ENCODE measurements at places on chromosomes 6 and 20. TPM values are rescaled to one million over a fixed set of nuclear protein-coding genes. Genes with fewer than 3 reads are reported as not detected.

GRCh38 chr6:90463359-90463758 lies 123.5 kb downstream of the MAP3K7 start:
- no peak for DNase-seq

GRCh38 chr20:64160118-64160517 lies 4.1 kb upstream of the MYT1 start:
- no peak for DNase-seq

DNA sequence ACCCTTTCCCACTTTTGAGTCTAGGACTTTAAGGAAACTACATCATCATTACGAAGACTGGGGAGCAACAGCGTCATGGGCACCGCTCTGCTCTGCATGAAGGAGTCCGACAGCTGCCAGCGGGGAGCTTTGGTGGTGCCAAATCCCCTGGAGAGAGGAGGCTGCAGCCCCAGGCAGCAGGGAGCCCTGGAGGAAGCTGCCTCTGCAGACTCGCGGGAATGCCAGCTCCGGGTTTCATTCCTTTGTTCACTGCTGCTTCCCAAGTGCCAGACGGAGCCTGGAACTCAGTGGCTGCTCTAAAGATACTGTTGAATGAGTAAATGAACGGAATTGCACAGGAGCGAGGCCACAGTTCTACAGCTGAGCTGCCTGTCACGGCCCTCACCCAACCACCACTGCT lies 196.5 kb upstream of the THBS2 start:
- no peak for DNase-seq

Gene ITPR3
- 8.7 TPM for total RNA-seq

- DNase-seq: no peak
Observed at GRCh38 chr6:82006027-82006738, 241.4 kb downstream of the IBTK start.

DNA sequence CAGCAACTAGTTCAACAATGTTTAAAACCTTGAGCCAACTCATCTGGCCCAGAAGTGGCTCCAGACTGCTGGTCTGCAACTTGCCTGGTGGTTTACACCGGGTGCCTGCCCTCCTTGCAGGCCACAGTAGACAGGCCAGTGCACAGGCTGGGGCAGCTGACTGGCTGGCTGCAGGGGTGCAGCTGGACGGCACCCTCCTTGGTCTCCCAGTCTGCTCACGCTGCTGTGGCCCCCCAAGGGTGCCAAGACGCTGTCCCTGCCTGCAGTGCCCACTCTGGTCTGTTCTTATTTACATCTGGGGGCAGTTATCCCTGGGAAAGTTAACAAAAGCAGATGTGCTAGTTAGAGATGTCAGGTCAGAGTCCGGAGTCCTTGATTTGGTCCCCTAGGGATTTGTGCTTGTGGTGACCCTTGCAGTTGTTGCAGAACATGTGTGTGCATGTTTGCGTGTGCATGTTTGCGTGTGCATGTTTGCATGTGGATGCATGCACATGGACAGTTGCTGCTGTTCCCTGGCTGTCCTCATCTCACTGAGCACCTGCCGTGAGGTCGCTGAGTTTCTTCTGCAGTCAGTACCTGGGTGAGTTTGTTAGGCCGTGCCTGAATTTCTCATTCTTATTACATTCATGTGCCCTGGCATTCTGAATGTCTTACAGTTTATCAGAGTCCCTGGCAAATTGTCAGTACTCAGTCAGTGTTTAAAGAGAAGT lies 48.2 kb upstream of the IRF4 start:
- DNase-seq: no peak

Gene SIRPA
- 25.5 TPM for total RNA-seq

DNA sequence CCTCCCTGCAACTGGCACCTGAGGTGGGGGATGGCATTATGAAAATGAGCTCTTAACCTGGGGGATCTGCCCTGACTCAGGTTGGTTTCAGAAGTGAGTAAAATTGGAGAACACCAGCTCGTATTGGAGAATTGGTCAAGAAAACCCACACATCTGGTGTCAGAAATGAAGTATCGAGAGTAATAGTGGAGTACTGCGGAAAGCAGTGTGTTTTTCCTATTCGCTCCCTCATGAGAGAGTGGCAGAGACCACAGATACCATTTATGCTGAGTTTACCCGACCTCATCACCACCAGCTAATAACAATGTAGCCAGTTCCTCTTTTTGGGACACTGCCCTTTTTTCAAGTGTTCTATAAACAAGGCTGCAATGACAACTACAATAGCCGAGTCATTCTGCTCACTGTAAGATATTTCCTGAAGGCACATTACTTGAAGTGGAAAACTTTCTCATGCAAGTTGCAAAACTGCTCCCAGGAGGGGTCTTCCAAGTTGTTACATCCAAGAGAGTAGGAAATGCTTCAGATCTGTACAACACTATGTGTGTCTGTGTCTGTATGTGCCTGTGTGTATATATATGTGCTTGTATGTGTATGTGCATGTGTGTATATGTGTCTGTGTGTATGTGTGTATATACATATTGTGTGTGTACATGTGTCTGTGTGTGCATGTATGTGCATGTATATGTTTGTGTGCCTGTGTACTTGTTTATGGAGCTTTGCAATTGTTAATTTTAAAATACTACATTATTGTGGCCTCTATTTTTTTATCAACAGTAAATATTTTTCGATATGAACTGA lies 106.0 kb upstream of the CST7 start:
- DNase-seq: no peak

DNA sequence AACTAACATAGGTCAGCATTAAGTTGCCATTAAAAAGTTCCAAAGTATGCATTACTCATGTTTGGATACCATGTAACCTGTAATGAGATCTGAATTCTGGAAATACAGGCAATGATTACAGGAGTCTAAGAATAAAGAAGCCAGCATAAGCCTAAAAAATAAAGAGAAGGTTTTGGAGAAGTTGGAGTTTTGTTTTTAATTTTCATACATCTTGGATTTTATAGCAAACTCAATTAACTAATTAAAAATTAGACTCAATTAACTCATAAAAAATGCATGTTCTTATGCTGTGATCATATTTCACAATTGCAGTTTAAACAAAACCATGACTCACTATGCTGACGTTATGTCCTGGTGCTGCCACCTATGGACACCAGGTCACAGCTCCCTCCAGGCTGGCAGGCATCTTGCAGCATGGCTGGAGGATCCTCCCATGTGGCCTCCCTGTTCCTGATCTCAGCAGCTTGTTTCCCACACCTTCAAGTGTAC lies 648.8 kb upstream of the AGPAT4 start:
- no peak for DNase-seq

- no peak for DNase-seq
Observed at GRCh38 chr6:117985916-117986315, 78.9 kb downstream of the SLC35F1 start.

DNA sequence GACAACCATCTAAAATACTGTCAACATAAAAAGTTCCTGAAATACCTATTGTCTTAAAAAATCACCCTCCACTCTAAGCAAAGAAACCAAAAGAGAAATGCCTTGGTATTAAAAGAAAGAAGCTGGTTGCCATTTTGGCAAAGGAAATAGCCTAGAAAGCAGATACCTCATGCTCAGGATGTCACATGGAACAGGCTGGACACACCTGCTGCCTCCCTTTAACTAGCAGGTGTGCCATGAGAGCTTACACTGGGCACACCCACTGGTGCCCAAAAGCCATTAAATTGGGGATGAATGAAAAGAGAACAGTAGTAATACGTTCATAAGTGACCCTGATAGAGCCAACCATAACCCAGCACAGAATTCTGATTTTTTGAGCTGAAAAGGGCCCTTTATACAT lies 1.5 kb downstream of the SLC23A2 start:
- no peak for DNase-seq

DNA sequence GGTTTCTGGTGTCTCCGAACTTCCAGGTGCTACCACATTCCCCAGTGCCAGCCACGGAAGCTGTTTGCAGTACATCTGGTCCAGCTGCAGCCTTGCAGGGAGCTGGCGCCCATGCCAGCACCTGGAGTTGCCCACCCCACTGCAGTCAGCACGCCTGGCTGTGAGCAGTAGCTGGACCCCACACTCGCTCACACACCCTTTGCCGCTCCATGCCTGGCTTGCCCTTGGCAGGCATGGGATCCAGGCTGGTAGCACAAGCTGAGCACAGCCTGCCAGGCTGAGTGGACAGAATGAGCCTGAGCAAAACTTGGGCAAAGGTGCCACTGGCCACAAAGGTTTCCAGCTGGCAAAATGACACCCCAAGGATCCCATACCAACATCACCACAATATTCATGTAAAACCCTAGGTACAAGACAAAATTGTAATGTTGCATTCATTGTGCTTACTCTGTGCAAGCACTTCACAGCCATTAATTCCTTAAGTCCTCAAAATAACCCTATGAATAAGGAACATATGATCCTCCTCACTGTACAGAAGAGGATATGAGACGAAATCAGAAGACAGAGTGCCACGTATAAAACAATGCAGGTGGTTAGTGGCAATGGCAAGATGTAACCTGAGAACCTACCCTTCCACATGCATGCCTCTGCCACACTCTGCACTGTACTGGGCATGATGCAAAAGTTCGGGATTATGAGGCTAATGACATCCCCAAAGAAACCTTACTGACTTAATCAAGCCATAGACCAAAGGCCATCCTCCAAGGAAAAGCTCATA lies 18.3 kb downstream of the KIF16B start:
- no peak for DNase-seq

DNA sequence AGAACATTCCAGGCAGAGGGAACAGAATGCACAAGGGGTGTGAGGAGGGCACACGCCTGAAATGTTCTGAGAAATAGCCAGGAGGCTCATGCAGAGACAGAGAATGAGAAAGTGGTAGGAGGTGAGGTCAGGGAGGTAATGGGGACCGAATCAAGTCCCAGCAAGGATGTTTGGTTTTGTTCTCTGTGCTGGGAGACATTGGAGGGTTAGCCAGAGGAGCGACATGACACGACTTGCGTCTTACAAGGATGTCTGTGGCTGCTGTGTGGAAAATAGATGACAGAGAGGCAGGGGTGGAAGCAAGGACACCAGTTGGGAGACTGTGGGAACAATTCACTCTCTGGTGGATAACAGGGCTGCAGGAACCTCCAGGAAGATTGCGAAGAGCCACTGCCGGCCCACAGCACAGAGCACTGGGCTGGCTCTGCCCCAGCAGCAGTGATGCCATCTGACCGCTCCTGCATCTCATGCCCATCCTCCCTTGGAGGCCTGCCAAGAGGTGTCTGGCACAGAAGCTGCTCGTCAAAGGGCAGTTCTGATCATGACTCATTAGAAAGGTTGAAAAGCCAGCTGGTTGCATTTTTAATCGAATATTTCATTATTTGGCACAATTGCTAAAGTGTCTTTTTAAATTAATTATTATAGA lies 57.7 kb upstream of the CD83 start:
- no peak for DNase-seq

- DNase-seq: no peak
Observed at GRCh38 chr6:119197271-119197670, 118.8 kb upstream of the FAM184A start.

Gene ANGPT4
- under 0.01 TPM for total RNA-seq

Gene PTGIS
- 241 TPM for total RNA-seq

GRCh38 chr6:52502306-52503029 lies 74.4 kb downstream of the TRAM2 start:
- no peak for DNase-seq

Gene SLC35D3
- 0.95 TPM for total RNA-seq

Gene MOXD1
- 12.8 TPM for total RNA-seq

- DNase-seq: peak; percentile 76
Observed at GRCh38 chr20:37358366-37359150, 12.6 kb downstream of the SRC start.

Gene OPN5
- total RNA-seq: not detected

DNA sequence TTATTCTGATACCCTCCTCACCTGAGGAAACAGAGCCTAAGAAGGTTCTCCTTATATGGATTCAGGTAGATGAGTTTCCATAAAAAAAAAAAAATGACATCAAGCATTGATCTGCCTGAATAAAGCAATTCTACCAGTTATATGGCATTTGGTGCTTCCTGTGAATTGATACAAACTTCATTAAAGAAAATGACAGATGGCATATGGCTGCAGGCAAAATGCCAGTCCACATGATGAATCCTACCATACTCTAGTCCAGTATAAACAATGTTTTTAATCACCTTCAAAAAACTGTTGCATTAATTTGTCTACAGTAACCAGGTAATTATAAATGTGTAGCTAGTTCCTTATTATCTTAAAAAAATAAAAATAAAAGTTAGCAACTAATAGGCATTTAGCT lies 559.2 kb upstream of the FLRT3 start:
- DNase-seq: no peak

Gene GLP1R
- total RNA-seq: not detected

Gene MUC22
- not detected for total RNA-seq

- DNase-seq: no peak
Observed at GRCh38 chr20:41830702-41831101, 212.5 kb upstream of the CHD6 start.

Gene VGLL2
- not detected for total RNA-seq

GRCh38 chr6:84017709-84018452 lies 15.7 kb upstream of the MRAP2 start:
- DNase-seq: no peak

Gene EBF4
- total RNA-seq: 31.0 TPM

All from sigmoid colon (tissue), 7 donors.